ENCODE measurements at places on chromosomes 11 and 22.

- DNase-seq = no peak
Observed at GRCh38 chr11:127962416-127962815, 624.9 kb downstream of the ETS1 start.

- DNase-seq = no peak
Observed at GRCh38 chr11:216081-216974, 8.8 kb downstream of the RIC8A start.

- no peak for DNase-seq
Observed at GRCh38 chr11:119421351-119421750, 1.6 kb downstream of the THY1 start.

GRCh38 chr11:11217929-11218628, 135.0 kb downstream of the CSNK2A3 start:
- no peak for DNase-seq

DNA sequence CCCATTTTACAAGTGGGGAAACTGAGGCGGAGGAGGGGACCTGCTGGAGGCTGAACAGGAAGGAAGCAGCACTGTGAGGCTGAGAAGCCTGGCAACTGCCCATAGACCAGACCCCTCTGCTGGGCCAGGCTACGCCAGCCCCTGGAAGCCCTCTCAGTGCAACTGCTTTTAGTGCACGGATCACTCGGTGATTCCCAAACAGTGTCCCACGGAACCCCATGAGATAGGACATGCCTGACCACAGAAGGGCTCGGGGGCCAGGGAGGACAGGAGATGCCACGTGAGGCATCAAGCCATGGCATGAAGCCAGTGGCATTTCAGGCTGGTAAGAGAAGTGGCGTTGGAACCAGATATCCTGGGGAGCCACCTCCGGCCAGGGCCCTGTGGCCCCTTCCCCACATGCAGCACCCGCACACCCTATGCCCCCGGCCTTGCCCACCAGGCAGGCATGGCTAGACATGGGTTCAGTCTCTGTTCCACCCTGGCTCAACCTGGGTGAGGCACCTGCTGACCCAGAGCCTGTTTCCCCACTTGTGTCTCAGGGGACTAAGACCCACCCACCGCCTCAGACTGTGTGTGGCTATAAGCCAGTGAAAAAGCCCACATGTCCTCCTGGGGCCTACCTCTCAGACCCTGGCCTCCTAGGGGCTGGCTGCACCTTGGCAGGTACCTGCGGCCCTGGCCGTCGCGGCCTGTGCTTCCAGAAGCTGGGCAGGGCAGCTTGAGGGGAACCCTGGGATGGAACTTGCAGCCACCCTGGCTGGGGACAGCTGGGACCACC, 84.1 kb downstream of the WNT7B start:
- DNase-seq = no peak

DNA sequence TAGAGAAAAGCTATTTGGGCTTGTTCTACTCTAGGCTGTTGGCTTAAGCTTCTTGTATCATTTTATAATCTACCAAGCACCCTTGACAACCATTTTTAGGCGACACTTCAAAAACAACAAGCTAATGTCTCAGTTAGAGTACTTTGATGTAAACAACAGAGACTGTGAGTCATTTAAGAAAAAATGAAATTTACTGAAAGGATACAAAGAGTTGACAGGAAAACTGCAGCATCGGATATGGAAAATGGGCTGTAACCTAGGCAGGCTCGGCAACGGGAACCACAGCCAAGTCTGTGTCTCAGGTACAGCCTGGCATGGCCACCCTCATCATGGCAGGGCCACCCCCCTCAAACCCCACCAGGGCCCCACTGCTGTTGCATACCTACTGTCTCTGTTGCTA, 4.4 kb upstream of the RNF169 start:
- no peak for DNase-seq

DNA sequence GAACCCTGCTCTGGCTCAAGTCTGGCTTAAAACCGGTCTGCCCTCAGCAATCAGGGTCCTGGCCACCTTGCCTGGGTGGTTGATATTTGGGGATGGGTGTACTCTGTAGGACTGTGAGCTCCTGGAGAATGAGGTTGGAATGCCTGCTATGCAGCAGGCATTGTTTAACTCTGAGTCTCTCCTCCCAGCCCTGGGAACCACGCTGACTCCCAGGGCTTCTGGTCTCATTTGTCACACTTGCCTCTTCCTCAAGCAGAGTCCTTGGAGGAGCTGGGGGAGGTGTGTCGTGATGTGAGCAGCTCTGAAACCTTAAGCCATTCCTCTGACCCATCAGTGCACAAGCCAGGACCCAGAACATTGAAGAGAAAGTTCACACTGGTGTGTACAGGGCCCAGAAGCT, 340.1 kb downstream of the MN1 start:
- no peak for DNase-seq
